ENCODE measurements at places on chromosomes 11 and 22.

DNA sequence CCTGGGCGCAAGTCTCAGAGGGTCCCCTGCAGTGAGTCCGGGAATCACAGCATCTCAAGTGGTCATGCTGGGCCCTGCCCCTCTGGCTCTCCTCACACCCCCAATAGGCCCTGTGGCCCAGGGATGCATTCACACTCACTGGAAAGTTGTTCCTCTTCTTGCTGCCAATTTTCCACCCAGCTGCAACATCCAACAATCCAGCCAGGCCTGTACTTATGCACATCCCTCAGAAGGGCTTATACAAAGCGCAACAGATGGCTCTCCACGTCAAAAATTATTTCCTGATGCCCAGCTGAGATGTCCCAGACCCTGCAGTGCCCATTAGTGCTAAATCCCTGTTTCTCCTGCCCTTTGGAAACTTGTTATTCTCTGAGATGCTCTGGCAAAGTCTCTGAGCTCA, 407.8 kb upstream of the NARS2 start:
- H3K36me3 ChIP-seq: no peaks in the 10 kb centered on the region
- no peaks in the 10 kb centered on the region for H3K27me3 ChIP-seq
- H3K4me1 ChIP-seq: peaks cover 5% of the 10 kb centered on the region
- H3K27ac ChIP-seq: no peak overlapping the region

- no peak for DNase-seq
- no peak overlapping the region for H3K27ac ChIP-seq
These were observed 147.5 kb downstream of the CRYBB2 start for GRCh38 chr22:25366876-25367466.

DNA sequence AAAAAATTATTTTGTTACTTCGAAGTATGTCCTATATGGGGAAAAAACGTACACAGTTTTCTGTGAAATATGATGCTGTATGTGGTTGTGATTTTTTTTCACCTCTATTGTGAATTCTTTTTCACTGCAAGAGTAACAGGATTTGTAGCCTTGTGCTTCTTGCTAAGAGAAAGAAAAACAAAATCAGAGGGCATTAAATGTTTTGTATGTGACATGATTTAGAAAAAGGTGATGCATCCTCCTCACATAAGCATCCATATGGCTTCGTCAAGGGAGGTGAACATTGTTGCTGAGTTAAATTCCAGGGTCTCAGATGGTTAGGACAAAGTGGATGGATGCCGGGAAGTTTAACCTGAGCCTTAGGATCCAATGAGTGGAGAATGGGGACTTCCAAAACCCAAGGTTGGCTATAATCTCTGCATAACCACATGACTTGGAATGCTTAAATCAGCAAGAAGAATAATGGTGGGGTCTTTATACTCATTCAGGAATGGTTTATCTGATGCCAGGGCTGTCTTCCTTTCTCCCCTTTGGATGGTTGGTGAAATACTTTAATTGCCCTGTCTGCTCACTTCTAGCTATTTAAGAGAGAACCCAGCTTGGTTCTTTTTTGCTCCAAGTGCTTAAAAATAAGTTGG, 38.3 kb downstream of the EHF start:
- no peak overlapping the region for H3K4me3 ChIP-seq
- DNase-seq: no peak
- H3K36me3 ChIP-seq: no peaks in the 10 kb centered on the region
- H3K27me3 ChIP-seq: no peaks in the 10 kb centered on the region
- H3K27ac ChIP-seq: no peak overlapping the region
- H3K4me1 ChIP-seq: no peaks in the 10 kb centered on the region

DNA sequence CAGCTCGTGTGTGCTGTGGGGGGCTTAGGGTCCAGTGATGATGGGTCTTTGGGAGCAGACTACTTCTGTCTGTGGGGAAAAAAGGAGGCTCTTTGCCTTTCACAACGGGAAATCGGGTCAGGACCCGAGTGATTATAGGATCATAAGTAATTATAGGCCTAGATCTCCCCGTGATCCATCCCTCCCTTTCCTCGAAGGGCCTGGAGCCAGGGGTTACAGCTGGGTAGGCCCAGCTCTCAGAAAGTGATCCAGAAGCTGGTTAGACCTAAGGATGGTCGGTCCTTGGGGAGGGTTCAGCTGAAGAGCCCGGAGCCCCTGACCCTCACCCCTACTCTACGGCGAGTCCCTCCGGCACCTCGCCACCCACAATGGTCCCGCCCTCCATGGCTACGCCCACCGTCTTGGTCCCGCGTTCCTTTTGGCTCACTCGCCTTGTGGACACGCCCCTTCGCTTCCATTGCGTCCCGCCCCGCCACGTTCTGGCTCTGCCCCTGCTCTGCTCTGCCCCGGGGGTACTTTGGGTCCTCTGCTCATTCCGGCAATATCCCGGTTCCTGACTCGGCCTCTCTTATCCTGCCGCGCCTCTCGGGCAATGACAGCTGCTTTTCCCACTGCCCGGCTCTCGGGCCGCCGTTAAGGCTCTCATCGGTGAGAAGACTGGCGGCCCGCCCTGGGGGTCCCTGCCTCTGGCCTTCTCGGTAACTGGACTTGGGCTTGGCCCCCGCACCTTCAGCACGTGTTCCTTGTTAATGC, 5.0 kb downstream of the IGSF22 start:
- H3K36me3 ChIP-seq: no peaks in the 10 kb centered on the region
- DNase-seq: peak; percentile 84
- H3K4me1 ChIP-seq: peaks cover 3% of the 10 kb centered on the region

DNA sequence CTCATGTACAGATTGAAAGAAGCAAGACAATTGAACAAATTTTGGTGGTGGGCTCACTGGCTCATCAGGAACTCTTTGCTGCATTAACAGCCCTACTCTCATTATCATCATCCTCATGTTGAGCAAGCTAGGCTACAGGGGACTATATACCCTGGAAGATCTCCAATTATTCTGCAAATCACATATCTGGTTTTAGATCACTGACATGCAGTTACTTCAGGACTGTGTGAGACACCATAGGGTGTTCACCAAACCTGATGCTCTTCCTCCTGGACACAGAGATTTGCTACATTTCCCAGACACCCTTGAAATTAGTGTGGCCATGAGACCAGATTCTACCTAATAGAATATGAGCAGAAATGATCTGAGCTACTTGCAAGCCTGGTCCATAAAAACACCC, 23.0 kb upstream of the ME3 start:
- H3K36me3 ChIP-seq: no peaks in the 10 kb centered on the region
- no peak overlapping the region for H3K4me3 ChIP-seq
- no peak for DNase-seq
- H3K4me1 ChIP-seq: peaks cover 11% of the 10 kb centered on the region

DNA sequence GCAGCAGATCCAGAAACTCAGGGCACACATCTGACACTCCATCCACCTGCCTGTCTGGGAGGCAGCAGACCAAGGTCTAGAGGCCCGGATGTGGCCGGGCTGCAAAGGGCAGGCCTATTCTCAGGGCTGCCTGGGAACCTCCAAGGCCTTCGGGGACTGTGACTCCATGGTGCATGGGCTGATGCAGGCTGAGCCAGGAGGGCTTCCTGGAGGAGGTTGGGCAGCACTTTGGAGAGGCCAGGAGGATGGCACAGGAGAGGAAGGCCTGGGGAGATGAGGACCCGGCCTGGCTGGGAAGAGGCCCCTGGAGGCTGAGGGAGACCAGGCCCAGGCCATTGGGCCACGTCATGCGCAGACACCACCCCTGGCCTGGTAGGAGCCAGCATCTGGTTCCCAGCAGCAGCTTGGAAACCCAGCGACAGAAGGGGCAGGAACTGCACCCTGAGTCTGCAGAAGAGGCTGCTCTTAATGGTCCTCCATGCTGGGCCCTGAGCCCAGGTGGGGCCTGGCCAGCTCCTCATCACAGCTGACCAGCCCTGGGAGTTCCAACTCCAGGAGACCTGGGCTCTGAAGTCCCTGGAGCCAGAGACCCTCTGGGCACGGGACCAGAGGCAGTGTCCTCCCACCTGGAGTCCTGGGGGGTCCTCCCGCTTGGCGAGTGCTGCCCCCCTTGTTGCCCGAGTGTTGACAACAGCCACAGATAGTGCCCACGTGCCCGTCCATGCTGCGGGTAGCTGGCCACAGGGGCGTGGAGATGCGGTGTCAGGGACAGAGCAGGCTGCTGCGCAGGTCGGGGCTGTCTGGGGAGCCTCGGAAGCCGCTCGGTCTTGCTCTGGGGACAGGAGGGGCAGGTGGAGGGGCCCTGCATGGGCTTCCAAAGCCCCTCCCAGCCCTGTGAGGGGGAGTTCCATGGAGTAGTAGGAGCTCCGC, 5.5 kb downstream of the PHLDA2 start:
- no peak overlapping the region for H3K27ac ChIP-seq
- H3K4me1 ChIP-seq: peaks cover 5% of the 10 kb centered on the region
- H3K27me3 ChIP-seq: no peaks in the 10 kb centered on the region
- no peak overlapping the region for H3K4me3 ChIP-seq
- DNase-seq: no peak

DNA sequence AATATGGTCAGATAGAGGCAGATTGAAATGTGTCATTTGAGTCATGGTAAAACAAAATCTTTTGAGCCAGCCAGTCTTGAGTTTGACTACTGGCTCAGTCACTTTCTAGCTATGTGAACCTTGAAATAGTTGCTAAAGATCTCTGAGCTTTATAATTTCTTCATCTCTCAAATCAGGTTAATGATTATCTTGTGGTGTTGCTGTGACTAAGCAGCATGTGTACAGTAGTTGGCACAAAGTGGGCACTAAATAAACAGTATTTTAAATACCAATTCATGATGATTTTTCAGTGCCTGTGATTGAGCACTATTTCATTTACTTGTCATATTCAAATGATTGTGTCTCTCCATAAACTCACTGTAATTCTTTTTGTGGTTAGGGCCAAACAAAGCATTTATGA, 70.8 kb downstream of the RAB38 start:
- no peak overlapping the region for H3K4me3 ChIP-seq
- DNase-seq: no peak
- H3K36me3 ChIP-seq: no peaks in the 10 kb centered on the region
- H3K27ac ChIP-seq: no peak overlapping the region

- H3K27me3 ChIP-seq: no peaks in the 10 kb centered on the region
- no peaks in the 10 kb centered on the region for H3K36me3 ChIP-seq
- no peak overlapping the region for H3K4me3 ChIP-seq
- H3K4me1 ChIP-seq: no peaks in the 10 kb centered on the region
- no peak overlapping the region for H3K27ac ChIP-seq
These were observed 49.8 kb downstream of the DCUN1D5 start for GRCh38 chr11:103042161-103042560.

DNA sequence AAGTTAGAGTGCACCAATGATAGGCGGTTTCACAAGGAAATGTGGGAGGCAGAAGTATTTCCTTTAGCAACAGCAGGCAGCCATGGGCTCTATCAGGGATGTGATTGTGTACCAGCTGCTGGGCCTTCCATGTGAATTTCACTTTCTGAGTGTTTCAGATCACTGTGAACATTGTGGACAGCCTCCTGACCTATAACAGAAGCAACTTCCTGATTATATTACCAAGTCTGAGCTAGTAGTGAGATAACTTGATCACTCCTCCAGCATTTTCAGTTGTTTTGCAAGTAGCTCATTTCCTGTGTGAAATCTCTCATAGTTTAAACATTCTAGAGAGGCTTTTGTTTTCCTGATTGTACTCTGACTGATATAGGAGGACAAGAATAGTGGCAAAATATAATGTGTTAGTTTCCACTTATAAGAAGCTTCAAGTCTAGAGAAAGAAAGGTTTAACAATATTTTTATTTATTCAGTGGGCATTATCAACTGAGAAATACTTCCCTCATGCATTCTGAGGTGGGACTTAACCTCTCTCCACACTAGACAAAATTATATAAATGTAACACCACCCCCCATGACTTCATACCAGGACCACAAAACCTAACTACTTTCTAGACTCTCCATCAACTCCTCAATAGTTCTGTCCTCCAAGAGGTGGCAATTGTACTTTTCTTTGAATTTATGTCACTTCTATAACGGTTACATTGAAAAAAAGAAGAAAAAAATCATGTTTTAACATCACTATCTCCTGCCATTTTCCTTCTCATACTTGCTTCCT, 184.2 kb upstream of the LUZP2 start:
- no peak for DNase-seq
- H3K36me3 ChIP-seq: no peaks in the 10 kb centered on the region
- H3K4me3 ChIP-seq: no peak overlapping the region

DNA sequence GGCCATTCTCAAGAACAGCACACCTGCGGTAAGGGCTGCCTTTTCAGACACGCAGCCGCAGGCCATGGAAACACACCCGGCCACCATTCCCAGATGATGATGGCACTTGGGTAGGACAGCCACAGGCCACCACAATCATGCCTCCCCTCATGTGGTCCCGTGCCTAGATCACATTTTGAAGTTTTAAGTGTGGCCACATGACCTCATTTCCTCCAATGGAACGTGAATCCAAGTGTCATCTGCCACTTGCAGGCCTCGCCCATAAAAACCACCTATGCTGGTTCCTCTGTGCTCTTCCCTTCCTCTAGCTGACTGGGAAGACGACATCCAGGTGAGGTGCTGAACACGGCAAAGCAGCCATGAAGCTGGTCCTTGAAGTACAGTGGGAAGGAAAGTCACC, 44.6 kb upstream of the SLC25A1 start:
- no peaks in the 10 kb centered on the region for H3K27me3 ChIP-seq
- H3K27ac ChIP-seq: no peak overlapping the region
- no peaks in the 10 kb centered on the region for H3K36me3 ChIP-seq
- no peak overlapping the region for H3K4me3 ChIP-seq
- H3K4me1 ChIP-seq: peaks cover 8% of the 10 kb centered on the region
- no peak for DNase-seq

GRCh38 chr22:31346255-31346732, at the start of gene PATZ1:
PATZ1 (minus strand) TSS chr22:31346346; CDS start chr22:31345602, 744 bp downstream.
- no peaks in the 10 kb centered on the region for H3K27me3 ChIP-seq
- H3K36me3 ChIP-seq: no peaks in the 10 kb centered on the region
- peak within 1 kb of the TSS; percentile 72 for H3K4me3 ChIP-seq
- DNase-seq: peak; percentile 82
- peak within 1 kb of the TSS; percentile 77 for H3K27ac ChIP-seq
- H3K4me1 ChIP-seq: peaks cover 34% of the 10 kb centered on the region

GRCh38 chr22:46003271-46004091, 26.5 kb upstream of the WNT7B start:
- H3K27ac ChIP-seq: no peak overlapping the region

DNA sequence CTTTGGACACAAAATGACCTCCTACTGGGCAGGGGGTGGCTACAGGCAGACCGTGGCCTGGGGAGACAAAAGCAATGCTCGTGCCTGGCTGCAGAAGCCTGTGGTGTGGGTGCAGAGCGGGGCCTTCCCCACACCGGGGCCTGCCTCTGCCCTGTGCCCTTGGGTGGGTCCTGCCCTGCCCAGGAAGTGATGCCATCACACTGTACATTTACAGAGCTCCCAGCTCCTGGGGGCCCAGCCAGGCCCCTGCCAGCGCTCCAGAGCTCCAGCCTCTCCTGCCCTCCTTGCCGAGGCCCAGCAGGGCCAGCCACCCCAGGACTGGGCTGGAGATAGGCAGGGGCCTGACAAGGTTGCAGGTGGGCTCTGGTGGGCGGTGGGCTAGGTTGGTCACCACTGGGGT, 40.1 kb downstream of the MUC5B start:
- DNase-seq: no peak
- peaks cover 9% of the 10 kb centered on the region for H3K4me1 ChIP-seq
- H3K36me3 ChIP-seq: no peaks in the 10 kb centered on the region
- H3K27me3 ChIP-seq: no peaks in the 10 kb centered on the region
- no peak overlapping the region for H3K27ac ChIP-seq

Measured in testis (tissue), 5 donors.